ENCODE measurements at places on chromosomes 4 and X.

GRCh38 chrX:77527233-77528001 is 80.2 kb downstream of the FGF16 start:
- DNase-seq: no peak

- no peak for DNase-seq
Observed at GRCh38 chr4:174973336-174973735, 55.2 kb downstream of the ADAM29 start.

DNA sequence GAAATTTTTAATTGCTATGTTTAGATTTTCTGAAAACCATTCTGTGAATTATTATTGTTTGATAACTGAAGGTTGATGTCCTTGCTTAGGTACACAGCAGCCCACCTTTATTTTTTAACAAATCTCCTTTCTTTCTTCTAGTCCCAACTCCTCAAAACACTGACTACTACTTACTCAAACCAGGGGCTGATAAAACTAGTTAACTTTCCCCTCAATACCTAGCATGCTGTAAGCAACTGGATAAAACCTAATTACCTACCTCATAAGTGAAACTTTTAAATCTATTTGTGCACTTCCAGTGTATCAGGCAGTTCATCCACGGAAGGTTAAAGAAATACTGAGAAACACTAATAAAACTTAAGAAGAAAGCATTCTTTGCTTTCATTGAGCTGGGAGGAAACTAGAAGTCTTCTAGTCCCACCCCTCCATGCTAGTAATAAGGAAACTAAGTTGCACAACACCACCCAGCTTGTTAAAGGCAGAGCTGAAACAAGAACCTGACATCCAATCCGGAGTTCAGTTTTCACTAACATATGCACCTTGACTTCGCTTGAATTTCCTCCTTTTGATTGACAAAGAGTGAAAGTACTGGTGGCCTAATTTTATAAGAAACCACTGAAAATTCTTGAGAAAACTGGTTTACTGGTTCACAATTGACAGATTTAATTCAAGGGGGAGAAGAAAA is 180.2 kb upstream of the TET2 start:
- DNase-seq: no peak

DNA sequence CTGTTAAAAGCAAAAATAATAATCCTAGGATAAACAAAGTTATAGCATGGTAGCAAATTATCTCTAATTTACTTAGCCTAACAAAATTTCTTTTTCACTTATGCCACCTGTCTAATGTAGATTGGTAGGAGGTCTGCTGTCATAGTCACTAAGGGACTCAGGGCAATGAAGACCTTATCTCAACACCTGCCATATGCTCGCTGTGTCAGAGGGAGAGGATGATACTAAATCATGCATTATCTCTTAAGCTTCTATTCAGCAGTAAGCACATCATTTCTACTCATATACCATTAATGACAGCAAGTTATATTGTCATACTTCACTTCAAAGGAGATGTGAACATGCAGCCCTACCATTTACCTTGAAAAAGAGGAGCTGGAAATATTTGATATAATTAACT is 44.1 kb downstream of the AFM start:
- DNase-seq: no peak

DNA sequence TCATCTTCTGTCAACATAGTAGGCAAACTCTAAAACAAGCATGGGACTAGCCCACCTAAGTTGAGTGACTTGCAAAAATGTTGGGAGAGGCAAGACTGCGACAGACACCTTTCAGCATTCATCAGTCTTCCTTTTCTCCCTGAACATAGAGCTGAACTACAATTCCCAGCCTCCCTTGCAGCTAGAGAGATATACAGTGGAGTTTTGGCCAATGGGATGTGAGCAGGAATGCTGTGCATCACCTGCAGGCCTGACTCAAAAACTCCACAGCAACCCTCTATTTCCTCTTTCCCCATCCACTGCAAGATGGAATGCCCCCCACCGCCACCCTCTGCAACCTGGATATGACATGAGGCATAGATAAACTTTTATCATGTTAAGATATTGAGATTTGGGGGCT is 66.5 kb downstream of the PDHA1 start:
- DNase-seq: no peak

GRCh38 chr4:37008199-37008598 is 236.3 kb upstream of the NWD2 start:
- no peak for DNase-seq

DNA sequence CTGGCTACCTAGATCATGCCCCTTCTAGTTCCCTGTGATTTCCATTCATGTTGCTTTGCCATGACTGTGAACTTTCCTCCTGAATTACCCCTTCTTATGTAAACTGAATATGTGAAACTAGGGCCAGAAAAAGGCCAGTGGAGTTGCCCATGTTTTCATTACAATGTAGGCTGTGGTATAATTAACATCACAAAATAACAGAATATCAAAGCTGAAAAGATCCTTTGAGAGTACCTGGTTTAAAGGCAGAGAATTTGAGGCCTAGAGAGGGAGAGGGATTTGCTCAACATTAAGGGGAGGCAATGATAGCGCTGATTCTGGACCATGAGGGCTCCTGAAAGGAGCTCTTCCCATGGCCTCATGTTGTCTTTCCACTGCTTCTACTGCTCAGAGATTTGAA is 392.2 kb downstream of the OPHN1 start:
- DNase-seq: no peak

Data from stimulated activated CD8-positive, alpha-beta memory T cell treated with anti-CD3 and anti-CD28 coated beads, Interleukin-2, amount 100 ng/mL, for 48 hours (primary cell).